ENCODE measurements at places on chromosomes 11 and 22.

- DNase-seq = no peak
These were observed 18.8 kb upstream of the SUN2 start for GRCh38 chr22:38774496-38775166.

DNA sequence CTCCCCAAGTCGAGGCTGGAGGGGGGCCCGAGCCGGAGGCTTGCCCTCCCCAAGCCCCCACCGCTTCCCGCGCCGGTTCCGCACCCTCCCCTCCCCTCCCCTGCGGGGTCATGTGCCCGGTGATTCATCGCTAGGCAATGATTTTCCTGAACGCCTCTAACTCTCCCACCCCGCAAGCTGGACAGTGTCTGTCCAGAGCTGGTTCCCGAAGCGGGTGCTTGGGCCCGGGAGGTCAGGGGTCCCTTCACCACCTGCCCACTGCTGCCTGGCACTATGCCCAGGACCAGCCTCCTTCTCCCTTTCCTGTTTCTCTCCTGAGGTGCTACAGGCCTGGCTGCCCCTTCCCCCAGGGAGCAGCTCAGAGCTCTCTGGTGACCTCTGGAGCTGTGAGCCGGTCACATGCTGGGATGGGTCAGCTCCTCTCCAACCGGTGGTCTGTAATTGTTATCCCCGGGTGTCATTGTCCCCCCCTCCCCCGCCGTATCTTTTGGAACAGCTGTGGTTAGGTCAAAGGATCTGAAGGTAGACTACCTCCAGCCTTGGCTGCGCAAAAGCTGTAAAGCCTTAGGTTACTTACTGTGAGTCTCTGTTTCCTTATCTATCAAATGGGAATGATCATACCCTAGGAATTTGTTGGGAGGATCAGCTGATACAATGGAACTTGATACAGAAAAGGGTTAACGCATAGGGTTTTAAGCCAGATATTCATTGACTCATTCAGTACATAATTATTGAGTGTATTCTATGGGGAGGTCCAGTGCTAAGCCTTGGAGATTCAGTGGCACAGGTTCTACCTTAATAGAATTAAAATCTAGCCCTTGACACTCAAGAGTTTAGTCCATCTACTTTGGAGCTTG lies 753 bp downstream of the STX3 start:
- DNase-seq = peak; percentile 86

DNA sequence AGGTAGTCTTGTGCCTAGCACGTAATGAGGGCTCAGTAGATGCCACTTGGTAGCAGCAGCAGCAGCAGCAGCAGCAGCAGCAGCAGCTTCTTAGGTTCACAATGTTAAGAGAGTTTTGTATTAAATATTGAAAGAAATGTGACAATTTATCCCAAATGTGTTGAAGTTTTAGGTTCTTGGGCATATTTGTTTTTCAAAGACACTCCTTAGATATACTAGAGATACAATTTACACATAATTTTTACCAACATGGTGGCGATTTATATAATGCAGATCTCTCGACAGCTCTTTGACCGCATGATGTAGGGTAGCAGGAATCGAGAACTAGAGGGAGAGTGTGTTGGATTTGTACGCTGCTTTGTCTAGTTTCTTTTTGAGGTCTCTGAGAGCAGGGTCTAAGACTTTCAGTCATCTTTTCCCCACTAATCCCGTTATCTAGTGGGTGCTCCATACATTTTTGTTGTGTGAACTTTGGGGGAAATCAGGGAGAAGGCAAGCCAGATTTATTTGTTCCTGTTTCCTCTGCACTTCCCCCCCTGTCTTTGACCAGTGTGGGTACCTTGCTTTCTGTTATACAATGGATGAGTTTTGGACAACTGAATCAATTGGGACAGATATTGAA lies 1.4 kb downstream of the FDX1 start:
- peak; percentile 27 for DNase-seq

DNA sequence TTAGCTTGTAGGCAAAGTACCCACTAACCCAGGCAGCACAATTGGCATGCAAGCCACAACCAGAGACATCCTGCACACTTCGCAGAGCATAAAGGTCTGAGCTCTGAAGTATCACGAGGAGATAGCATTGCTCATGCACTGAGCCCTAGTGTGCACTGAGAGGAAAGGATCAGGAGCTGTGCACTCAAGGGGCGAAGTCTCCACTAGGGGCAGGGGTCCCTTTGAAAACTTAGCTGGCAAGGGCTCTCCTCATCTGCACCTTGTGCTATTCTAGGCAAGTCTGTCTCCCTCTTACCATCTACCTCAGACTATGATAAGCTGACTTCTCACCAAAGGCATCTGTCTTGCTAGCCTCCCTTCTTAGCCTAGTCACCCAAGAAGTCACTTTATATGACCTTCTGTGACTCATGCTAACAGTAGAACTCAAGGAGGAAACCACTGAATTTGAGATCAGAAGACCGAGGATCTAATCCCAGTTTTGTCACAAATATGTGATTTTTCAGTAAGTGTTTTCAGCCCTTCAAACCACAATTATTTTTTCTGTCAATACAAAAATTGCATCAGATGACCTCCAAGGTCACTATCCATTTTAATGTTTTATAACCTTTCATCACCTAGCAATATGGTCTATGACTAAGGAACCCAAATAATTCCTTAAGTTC lies 1078.0 kb downstream of the NTM start:
- DNase-seq = no peak

DNA sequence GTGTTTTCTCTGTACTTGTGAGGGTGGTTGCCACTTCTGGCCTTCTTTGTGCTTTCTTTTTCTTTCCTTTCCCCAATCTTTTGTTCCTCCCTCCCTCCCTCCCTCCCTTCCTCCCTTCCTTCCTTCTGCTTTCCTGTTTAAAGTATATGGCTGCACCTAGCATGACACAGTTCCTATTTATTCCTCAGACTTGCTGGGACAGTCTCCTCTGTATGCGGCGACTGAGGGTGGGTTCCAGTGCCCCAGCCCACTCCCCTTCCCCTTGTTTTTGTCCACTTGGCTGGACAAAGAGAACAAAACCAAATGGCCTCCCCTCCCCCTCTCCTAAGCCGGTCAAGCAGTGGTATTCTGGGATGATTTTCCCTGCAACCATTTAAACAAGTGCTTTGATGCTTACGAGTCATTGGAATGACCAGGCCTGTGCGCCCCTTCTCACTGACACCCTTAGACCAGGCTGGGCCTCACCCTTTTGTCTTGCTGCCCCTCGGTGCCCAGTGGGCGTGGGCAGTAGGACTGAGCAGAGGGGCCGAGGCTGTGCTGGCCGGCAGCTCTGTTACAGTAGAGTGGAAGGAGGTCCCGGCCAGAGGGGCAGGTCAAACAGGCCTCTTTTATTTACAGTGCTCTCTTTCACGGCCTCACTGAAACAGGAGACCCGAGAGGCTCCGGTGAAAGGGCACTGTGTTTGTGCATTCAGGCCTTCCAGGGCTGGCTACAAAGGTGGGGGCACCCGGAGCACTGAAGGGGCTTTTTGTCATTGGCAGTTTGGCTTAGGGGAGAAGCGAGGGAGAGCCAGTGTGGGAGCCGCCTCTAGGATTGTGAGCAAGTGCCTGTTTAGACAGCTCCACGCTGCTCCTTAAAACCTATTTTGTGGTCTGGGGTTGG lies 32.2 kb downstream of the ZBTB16 start:
- DNase-seq = no peak
